T-cell (primary cell): ENCODE measurements at places on chromosomes 5 and 9. TPM values are rescaled to one million over a fixed set of nuclear protein-coding genes. Genes with fewer than 3 reads are reported as not detected.

The MUSK gene
- not detected for total RNA-seq

The NIM1K gene
- total RNA-seq = 0.76 TPM

The CRHBP gene
- 0.51 TPM for total RNA-seq

The GDA gene
- total RNA-seq = not detected

The CNTLN gene
- 0.13 TPM for total RNA-seq

DNA sequence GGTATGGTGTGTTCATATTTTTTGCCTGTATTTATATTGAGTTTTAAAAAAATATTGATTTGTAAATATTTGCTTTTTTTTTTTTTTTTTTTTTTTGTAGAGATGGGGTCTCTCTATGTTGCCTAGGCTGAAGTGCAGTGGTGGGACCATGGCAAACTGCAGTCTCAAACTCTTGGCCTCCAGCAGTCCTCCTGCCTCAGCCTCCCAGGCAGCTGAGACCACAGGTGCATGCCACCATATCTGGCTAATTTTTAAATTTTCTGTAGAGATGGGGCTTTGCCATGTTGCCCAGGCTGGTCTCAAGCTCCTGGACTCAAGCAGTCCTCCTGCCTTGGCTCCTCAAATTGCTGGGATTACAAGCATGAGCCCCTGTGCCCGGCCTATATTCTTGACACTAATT, 78.3 kb downstream of the RASGRF2 start:
- H3K4me1 ChIP-seq = no peaks in the 10 kb centered on the region
- H3K4me3 ChIP-seq = no peak overlapping the region
- H3K27ac ChIP-seq = no peak overlapping the region
- no peak for DNase-seq
- H3K36me3 ChIP-seq = no peaks in the 10 kb centered on the region

DNA sequence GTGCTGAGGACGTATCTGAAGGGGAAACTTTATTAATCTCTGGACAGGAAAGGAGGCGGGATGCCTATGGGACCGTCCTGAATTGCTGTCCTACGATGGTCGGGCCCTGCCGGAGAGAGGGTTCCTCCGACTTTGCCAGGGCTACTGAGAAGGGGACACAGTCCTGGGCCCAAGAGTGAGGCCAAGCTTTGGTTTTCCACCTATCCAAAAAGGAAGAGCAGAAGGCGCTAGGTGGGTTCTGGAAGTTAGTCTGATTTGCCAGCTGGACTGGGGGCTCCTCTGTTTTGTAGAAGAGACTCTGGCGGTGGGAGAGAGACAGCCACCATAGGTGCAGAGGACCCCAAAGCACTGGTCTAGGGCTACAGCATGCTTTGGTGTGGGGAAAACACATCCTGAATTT, 243.8 kb upstream of the IRX4 start:
- H3K4me1 ChIP-seq = no peaks in the 10 kb centered on the region
- no peak for DNase-seq
- no peaks in the 10 kb centered on the region for H3K36me3 ChIP-seq
- H3K27ac ChIP-seq = no peak overlapping the region

DNA sequence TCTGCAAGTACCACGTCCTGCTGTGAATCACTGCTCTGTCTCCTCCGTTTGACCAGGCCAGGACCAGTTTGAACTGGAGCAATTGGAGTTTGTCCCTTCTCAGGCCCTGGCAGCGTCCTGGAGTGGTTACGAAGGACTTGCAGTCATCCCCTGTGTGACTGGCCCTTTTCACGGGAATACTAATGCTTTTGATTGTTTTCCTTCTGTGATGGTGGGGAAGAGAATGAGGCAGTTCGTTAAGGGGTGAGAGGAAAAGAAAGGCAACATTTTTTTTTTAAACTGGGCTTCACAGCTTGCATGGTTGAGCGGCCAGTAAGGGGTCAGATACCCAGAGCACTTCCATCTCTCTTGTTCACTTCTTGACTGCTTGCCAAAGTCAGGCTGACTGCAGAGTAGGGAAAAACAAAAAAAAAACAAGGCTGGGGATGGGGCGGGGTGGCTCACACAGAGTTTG, 153.5 kb upstream of the STK32A start:
- DNase-seq = no peak
- no peak overlapping the region for H3K27ac ChIP-seq
- no peaks in the 10 kb centered on the region for H3K27me3 ChIP-seq
- no peaks in the 10 kb centered on the region for H3K4me1 ChIP-seq
- no peaks in the 10 kb centered on the region for H3K36me3 ChIP-seq

- H3K36me3 ChIP-seq = peaks cover 36% of the 10 kb centered on the region
- H3K4me3 ChIP-seq = no peak overlapping the region
- H3K27me3 ChIP-seq = no peaks in the 10 kb centered on the region
- peaks cover 7% of the 10 kb centered on the region for H3K4me1 ChIP-seq
- no peak for DNase-seq
These were observed 6.0 kb downstream of the PUM3 start for GRCh38 chr9:2837915-2838314.

GRCh38 chr9:111700776-111701175, 39.4 kb downstream of the GNG10 start:
- no peaks in the 10 kb centered on the region for H3K36me3 ChIP-seq
- no peak for DNase-seq
- no peak overlapping the region for H3K4me3 ChIP-seq
- H3K27me3 ChIP-seq = no peaks in the 10 kb centered on the region
- no peak overlapping the region for H3K27ac ChIP-seq

DNA sequence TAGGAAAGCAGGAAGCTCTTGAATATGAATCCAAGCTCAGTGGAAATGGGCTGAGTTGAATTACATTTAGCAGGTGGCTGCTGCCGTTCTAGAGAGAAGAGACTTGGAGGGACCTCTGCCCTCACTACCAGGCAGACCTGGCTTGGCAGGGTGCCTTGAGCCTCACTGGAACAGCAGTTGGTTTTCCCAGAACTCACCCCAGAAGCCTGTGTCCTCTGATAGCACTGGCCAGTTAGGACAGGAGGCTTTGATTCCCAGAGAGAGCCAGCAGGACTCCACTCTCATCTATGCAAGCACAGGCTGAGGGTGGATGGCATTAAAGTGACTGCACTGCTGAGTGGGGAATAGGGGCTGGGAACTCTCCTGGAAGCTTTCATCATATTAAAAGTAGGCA, 54.8 kb downstream of the PWWP2A start:
- H3K36me3 ChIP-seq = peaks cover 56% of the 10 kb centered on the region
- H3K4me1 ChIP-seq = no peaks in the 10 kb centered on the region
- H3K4me3 ChIP-seq = no peak overlapping the region
- no peaks in the 10 kb centered on the region for H3K27me3 ChIP-seq
- H3K27ac ChIP-seq = no peak overlapping the region
- DNase-seq = no peak

GRCh38 chr5:101942321-101942882, 353.7 kb downstream of the SLCO4C1 start:
- DNase-seq = no peak
- H3K4me1 ChIP-seq = no peaks in the 10 kb centered on the region
- H3K27me3 ChIP-seq = no peaks in the 10 kb centered on the region
- H3K36me3 ChIP-seq = no peaks in the 10 kb centered on the region
- no peak overlapping the region for H3K4me3 ChIP-seq

- H3K27me3 ChIP-seq = no peaks in the 10 kb centered on the region
- peaks cover 3% of the 10 kb centered on the region for H3K4me1 ChIP-seq
- DNase-seq = no peak
- H3K36me3 ChIP-seq = no peaks in the 10 kb centered on the region
These were observed at the start of gene NEK6 for GRCh38 chr9:124257844-124258606. Gene NEK6 (plus strand): TSS chr9:124257949. CDS start chr9:124301965, 44,016 bp downstream.

- H3K4me3 ChIP-seq = no peak overlapping the region
- peaks cover 19% of the 10 kb centered on the region for H3K4me1 ChIP-seq
- H3K36me3 ChIP-seq = no peaks in the 10 kb centered on the region
- DNase-seq = no peak
- no peak overlapping the region for H3K27ac ChIP-seq
- no peaks in the 10 kb centered on the region for H3K27me3 ChIP-seq
These were observed 15.4 kb downstream of the RNF44 start for GRCh38 chr5:176521699-176522263.

DNA sequence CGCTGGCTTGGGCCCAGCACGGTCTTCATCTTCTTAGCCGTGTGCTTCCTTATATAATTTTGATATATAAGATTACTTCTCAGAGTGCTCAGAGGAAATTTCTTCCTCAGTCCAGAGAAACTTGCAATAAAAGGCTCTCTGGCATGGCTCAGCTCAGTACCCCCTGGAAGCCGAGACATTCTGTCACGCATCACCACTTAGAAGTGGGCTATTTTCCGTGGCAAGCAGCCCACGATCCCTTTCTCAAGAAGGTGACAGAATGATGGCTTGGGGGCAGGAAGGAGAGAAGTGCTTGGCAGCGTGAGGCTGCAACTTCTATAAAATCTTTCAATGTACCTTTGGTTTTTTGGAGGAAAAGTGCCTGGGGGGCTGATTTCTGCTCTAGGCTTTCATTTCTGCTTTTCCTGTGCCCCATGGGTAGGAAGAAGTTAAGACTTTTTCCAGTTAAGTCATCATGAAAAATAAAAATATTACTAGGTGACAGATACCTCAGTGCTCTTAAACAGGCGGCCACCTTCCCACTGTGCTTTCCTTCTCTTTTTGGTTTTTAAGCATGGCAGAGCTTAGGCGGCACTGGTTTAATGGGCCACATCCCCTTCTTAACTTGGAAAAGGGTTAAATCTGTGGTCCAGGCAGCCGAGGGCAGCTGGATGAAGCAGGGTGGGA, 104.6 kb downstream of the MVB12B start:
- no peaks in the 10 kb centered on the region for H3K27me3 ChIP-seq
- no peaks in the 10 kb centered on the region for H3K4me1 ChIP-seq
- DNase-seq = no peak
- no peaks in the 10 kb centered on the region for H3K36me3 ChIP-seq
- H3K4me3 ChIP-seq = no peak overlapping the region
